Calu3 (cell line): ENCODE measurements at places on chromosomes 11 and 22. TPM values are rescaled to one million over a fixed set of nuclear protein-coding genes. Genes with fewer than 3 reads are reported as not detected.

- no peaks in the 10 kb centered on the region for H3K4me1 ChIP-seq
- no peaks in the 10 kb centered on the region for H3K27me3 ChIP-seq
- no peaks in the 10 kb centered on the region for H3K36me3 ChIP-seq
- H3K4me3 ChIP-seq = no peak overlapping the region
- H3K27ac ChIP-seq = no peak overlapping the region
These were observed 2097.9 kb downstream of the LRRC4C start for GRCh38 chr11:39361557-39361956.

DNA sequence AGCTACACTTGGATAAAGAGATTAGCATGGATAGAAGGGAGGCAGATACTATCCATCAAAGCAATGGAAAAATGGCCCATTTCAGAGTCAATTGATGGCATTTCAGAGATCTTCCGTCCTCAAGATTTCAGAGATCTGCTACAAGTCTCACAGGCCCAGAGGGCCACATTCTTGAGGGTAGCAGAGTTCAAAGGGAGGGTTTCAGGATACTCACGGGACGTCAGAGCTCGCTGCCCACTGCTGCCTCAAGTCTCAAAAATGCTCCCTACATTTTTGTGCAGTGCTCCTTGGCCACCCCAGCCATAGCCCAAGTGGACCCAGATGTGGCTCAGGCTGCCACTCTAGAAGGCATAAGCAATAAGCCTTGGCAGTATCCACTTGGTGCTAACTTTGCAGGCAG, 24.9 kb downstream of the RTL6 start:
- no peaks in the 10 kb centered on the region for H3K4me1 ChIP-seq
- H3K36me3 ChIP-seq = no peaks in the 10 kb centered on the region
- H3K4me3 ChIP-seq = no peak overlapping the region
- DNase-seq = no peak

DNA sequence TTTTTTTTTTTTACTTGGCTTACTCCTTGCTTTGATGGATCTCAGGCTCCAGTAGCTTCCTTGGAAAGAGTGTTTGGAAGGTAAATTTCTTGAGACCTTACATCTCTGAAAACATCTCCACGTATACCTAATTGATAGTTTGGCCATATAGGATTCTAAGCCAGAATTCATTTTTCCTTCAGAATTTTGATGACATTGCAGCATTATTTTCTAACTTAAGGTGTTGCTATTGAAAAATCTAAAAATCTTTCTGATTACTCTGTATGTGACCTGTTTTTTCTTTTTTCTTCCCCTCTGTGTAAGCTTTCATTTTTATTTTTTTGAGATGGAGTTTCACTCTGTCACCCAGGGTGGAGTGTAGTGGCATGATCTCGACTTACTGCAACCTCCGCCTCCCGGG, 23.1 kb upstream of the SPTBN2 start:
- no peak overlapping the region for H3K27ac ChIP-seq
- H3K27me3 ChIP-seq = no peaks in the 10 kb centered on the region
- no peak overlapping the region for H3K4me3 ChIP-seq

GRCh38 chr11:134741453-134742223, 329.6 kb upstream of the B3GAT1 start:
- no peak overlapping the region for H3K27ac ChIP-seq
- H3K36me3 ChIP-seq = no peaks in the 10 kb centered on the region
- no peak for DNase-seq
- no peaks in the 10 kb centered on the region for H3K4me1 ChIP-seq
- H3K4me3 ChIP-seq = no peak overlapping the region

GRCh38 chr11:64125676-64126075, 40.2 kb downstream of the MACROD1 start:
- H3K27ac ChIP-seq = no peak overlapping the region
- no peaks in the 10 kb centered on the region for H3K27me3 ChIP-seq
- no peaks in the 10 kb centered on the region for H3K4me1 ChIP-seq
- peaks cover 7% of the 10 kb centered on the region for H3K36me3 ChIP-seq
- no peak for DNase-seq

The UCP2 gene
- total RNA-seq = 14.7 and 16.6 TPM in 2 replicates

The MFNG gene
- 19.0 and 22.1 TPM in 2 replicates for total RNA-seq

The SMIM35 gene
- total RNA-seq = not detected in 2 replicates

The CCDC73 gene
- total RNA-seq = 0.07 TPM in 1 of 2 replicates, not detected in the other

The KCNK4 gene
- not detected in 2 replicates for total RNA-seq

The DDI1 gene
- not detected in 2 replicates for total RNA-seq

The MYOD1 gene
- not detected in 2 replicates for total RNA-seq

The INS gene
- total RNA-seq = not detected in 2 replicates

The OR6A2 gene
- 0.09 TPM in 1 of 2 replicates, not detected in the other for total RNA-seq
